ENCODE measurements at places on chromosomes 1 and 21.

DNA sequence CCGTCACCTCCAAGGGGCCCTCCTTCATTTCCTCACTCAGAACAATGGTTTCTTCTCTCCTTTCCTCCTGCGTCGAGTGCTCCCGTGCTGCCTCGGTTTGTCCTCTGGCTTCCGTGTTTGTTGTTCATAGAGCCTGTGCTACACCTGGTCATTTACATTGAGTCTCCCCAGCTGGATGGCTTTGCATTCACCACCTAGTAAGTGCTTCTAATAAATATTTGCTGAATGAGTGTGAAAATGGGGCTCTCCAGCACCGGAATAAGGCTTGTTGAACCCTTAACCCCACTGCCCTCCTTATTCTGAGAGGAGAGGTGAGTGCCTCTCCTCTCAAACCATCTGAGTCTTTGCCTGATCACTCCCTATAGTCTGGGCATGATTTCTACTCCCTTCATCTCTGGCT, 104.9 kb downstream of the CNIH3 start:
- no peak for DNase-seq

DNA sequence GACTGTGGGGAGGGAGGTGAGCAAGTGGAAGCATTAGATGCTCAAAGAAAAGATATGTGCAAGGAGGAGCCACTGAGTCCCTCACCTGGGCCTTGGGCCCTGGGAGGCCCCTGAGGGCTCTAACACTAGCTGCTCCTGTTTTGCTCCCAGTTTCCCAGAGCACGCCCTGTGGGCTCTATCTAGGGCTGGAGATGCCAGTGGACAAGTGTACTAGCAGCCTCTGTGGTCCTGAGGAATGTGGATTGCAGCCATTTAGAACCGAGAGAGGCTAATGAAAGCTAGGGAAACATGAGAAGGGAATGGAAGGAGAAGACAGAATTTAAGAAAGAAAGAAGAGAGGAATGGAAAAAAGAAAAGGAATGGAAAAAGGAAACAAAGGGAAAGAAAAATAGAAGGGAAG, 10.0 kb upstream of the TBX15 start:
- DNase-seq, result no peak

DNA sequence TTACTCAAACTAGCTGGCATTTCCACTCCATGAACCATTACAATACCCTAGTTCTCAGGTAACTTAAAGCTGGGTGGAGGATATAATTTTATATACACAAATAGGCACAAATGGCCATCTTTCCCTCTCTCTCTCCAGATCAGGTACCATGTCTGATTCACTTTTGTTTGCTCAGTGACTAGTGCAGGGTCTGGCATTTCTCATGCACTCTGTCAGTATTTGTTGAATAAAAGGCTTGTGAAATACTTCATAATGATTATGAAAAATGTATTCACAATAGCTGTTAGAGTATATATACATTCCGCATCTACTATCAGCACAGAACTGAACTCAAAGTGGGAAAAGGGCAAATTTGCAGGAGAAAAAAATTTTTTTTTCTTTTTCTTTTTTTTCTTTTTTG, 510.2 kb upstream of the USP24 start:
- DNase-seq, result peak; percentile 66

GRCh38 chr1:173295995-173296394, 88.9 kb upstream of the TNFSF4 start:
- peak; percentile 39 for DNase-seq

DNA sequence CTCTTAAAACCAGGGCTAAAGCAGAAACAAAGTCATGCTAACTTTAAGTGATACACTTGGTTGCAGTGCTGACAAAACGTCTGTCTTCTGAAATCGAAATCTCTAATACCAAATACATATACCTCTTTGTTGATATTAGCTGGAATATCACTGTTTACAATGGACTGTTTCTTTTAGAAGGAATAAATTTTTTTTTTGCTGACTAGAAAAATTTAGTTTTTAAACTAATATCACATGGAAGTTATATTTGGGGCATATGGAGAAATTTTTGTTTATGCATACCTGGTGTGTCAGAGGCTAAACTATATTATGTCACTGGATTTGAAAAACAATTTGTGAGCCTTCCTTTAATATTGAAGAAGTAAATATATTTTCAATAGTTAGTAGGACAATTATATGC, 39.1 kb downstream of the USP25 start:
- no peak for DNase-seq

- DNase-seq, result peak; percentile 68
Measured at GRCh38 chr1:151970626-151971025, 23.0 kb downstream of the S100A10 start.

- DNase-seq, result no peak
Measured at GRCh38 chr1:158972841-158973240, 36.9 kb upstream of the IFI16 start.

GRCh38 chr1:216169351-216169750, 253.9 kb downstream of the USH2A start:
- no peak for DNase-seq

- peak; percentile 97 for DNase-seq
Measured at GRCh38 chr1:2451741-2452140, 24.3 kb upstream of the PLCH2 start.

- peak; percentile 29 for DNase-seq
Measured at GRCh38 chr1:190320952-190321351, 156.7 kb downstream of the BRINP3 start.

GRCh38 chr1:99994496-99994895, 24.7 kb downstream of the SLC35A3 start:
- no peak for DNase-seq
